ENCODE measurements at places on chromosomes 1 and 21.
A peak's percentile ranks its signal among the peaks of the same experiment; 100 is the strongest.

DNA sequence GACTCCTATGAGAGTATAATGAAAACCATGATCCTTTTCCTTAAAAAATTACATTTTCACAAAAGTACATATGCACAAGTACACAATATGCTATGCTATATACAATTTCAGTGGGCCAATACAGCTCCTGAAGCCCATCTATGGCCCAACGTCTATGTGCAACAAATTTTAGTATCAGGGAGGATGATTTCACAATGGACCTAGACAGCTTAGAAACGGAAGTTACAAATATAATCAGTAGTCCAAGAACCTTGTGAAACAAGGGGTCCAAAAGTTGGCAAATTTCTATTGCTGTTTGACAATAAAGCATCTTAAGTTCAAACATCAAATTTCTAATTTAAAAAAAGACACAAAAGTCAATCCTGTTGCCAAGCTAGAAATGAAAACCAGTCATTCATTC is 87.0 kb downstream of the DPYD start:
- no peak for DNase-seq

DNA sequence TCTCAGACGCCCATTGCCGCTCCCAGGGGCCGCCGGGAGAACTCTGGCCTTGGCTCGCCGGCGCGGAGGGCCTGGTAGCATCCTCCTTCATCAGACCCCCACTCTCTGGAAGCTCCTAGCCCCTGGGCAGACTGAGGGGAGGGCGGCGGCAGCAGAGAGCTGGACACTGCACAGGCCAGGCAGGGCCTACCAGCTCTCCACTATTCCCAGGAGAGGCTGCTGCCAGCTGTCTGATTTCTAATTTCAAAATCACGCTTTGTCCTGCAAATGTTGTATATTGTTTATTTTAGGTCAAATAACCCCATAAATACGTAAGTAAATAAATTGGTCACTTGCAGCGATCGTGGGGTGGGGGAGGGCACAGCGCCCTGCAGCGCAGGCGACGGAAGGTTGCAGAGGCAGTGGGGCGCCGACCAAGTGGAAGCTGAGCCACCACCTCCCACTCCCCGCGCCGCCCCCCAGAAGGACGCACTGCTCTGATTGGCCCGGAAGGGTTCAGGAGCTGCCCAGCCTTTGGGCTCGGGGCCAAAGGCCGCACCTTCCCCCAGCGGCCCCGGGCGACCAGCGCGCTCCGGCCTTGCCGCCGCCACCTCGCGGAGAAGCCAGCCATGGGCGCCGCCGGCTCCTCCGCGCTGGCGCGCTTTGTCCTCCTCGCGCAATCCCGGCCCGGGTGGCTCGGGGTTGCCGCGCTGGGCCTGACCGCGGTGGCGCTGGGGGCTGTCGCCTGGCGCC is at the start of gene MTARC1:
TSS of gene MTARC1 (plus strand) at position 577 of the 732 bp plus-strand sequence. CDS start at position 609, 32 bp downstream.
- DNase-seq: peak; percentile 49

- no peak for DNase-seq
Measured at GRCh38 chr1:233439721-233440120, 112.2 kb downstream of the MAP3K21 start.

GRCh38 chr1:9250411-9251381 is 16.1 kb downstream of the H6PD start:
- DNase-seq: no peak

- DNase-seq: no peak
Measured at GRCh38 chr1:226094451-226094850, 31.9 kb downstream of the H3-3A start.

- DNase-seq: no peak
Measured at GRCh38 chr1:55775007-55775406, 559.8 kb upstream of the USP24 start.

- no peak for DNase-seq
Measured at GRCh38 chr1:46064708-46065107, 67.7 kb downstream of the PIK3R3 start.

- peak; percentile 98 for DNase-seq
Measured at GRCh38 chr1:95179205-95179986, 54.6 kb upstream of the RWDD3 start.

Data from hematopoietic multipotent progenitor cell treated with erythropoietin and hydrocortisone succinate and interleukin-3 and kit ligand, for 8 days (in vitro differentiated cells).